ENCODE measurements at places on chromosomes 1 and 21. TPM values are rescaled to one million over a fixed set of nuclear protein-coding genes. Genes with fewer than 3 reads are reported as not detected.
A peak's percentile ranks its signal among the peaks of the same experiment; 100 is the strongest.

DNA sequence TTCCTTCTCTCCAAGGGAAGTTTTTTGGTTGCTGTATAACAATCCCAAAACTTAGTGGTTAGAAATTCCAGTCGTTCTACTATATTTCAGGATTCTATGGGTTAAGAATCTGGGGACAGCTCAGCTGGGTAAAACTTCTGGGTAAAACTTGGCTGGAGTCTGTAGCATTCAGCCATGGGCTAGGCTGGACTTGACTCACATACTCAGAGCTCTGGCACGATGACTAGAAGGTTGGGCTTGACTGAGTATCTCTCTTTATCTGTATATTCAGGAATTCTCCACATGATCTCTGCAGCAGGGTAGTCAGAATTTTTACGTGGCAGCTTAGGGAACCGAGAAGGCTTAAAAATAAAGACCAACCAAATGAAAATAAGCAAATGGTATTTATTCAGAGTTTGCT is 28.2 kb upstream of the HRNR start:
- no peak for DNase-seq
- H3K27me3 ChIP-seq = no peaks in the 10 kb centered on the region
- H3K27ac ChIP-seq = no peak overlapping the region
- no peaks in the 10 kb centered on the region for H3K4me1 ChIP-seq

GRCh38 chr1:21559788-21560567 is 50.8 kb downstream of the ALPL start:
- DNase-seq = no peak
- H3K4me1 ChIP-seq = no peaks in the 10 kb centered on the region
- no peak overlapping the region for H3K27ac ChIP-seq

ACP6 gene
- total RNA-seq = 6.9 TPM

DNA sequence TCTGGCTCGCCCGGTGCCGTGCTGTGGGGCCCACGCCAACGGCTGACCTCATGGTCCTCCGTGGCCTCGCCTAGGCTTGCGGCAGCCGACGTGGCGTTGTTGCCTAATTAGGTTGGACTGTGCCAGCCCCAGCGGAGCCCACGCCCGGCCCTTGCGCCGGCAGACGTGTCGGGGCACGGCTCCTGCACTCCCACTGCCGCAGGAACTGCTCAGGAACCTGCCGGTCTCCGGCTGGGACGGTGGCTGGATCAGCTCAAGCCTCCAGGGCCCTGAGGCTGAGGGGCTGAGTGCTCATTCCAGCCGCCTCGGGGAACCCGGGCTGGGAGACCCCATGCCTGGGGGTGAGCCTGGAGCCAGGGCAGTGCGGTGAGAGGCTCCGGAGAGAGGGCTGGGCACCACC is 16.1 kb upstream of the PEX10 start:
- no peak overlapping the region for H3K4me3 ChIP-seq
- DNase-seq = no peak
- H3K27ac ChIP-seq = no peak overlapping the region
- H3K4me1 ChIP-seq = no peaks in the 10 kb centered on the region
- no peaks in the 10 kb centered on the region for H3K27me3 ChIP-seq

- no peaks in the 10 kb centered on the region for H3K4me1 ChIP-seq
- H3K27ac ChIP-seq = no peak overlapping the region
- no peak overlapping the region for H3K4me3 ChIP-seq
- no peaks in the 10 kb centered on the region for H3K27me3 ChIP-seq
- no peaks in the 10 kb centered on the region for H3K36me3 ChIP-seq
These were observed 22.9 kb upstream of the COL18A1 start for GRCh38 chr21:45381865-45382696.

ASAP3 gene
- total RNA-seq = 17.6 TPM

- H3K36me3 ChIP-seq = no peaks in the 10 kb centered on the region
- H3K27me3 ChIP-seq = no peaks in the 10 kb centered on the region
- H3K4me1 ChIP-seq = no peaks in the 10 kb centered on the region
- H3K4me3 ChIP-seq = no peak overlapping the region
- no peak for DNase-seq
These were observed 74.4 kb downstream of the CLSTN1 start for GRCh38 chr1:9749361-9749760.

DNA sequence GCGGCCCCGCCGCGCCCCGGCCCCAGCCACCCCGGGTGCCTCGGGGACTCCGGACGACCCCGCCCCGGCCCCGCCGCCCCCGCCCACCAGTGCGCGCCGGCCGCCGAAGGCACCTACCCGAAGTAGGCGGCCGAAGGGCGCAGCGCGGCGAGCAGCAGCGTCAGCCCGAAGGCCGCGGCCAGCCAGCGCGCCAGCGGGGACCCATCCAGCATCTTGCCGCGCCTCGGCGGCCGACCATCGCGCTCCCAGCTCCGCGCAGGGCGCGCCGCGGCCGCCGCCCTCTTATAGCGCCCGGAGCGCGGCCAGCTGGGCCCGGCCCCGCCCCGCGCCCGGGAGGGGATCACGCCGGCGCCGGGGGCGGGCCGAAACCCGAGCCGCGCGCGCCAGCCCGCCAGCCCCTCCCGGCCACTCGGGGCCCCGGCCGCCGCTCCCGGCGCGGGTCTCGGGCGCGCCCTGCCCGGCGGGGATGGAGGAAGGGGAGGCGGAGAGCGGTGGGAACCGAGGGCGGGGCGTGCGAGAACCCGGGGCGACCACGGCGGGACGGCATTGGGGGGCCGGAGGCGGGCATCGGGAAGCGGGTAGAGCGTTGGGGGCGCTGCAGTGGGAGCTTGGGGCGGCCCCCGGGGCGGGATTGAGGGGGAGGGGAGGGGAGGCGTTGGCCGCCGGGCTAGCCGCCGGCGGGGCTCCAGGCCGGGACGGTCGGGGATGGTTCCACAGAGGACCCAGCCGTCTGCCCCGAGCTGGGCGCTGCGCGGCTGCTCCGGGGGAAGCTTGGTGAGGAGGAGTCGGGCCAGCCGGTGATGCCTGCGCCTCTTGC is at the start of gene WNT9A:
Gene WNT9A, minus strand, starts transcription at position 257 of the 817 bp plus-strand sequence. Its CDS starts 45 bp downstream, at position 212.
- peak; percentile 37 for DNase-seq
- H3K27me3 ChIP-seq = no peaks in the 10 kb centered on the region
- no peaks in the 10 kb centered on the region for H3K4me1 ChIP-seq
- no peaks in the 10 kb centered on the region for H3K36me3 ChIP-seq
- no peak within 1 kb of the TSS for H3K27ac ChIP-seq

DNA sequence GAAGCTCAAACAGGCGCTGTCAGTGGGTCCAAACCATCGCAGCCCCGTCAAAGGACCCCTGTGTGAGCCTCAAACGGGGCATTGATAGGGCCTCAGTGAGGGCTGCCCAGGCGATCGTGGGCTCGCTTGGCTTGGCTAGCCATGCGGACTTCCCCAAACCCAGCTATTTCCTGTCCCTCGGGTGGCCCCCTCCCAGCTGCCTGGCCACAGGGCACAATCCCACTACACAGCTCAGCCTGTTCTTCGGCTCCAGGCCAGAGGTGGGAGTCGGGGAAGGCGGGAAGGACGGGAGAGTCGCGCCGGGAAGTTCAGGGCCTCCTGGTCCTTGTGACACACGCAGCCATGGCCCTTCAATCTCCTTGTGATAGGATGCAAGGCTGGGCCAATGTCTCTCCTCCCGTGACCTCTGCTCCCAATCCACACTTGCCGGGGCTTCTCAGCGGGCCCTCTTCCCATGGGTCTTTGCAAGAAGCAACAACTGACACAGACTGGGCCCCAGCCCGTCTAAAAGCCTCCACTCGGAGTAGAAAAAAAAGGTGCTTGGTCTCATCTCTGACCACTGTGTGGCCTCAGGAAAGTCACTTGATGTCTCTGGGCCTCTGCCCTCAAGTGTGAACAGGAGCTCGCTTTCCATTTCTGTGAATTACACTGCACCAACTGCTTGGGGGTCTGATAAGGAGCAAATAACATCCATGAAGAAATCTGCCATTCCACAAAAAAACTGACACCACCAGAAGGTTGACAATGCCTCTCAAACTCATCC is 7.1 kb upstream of the MATN1 start:
- no peak overlapping the region for H3K27ac ChIP-seq
- no peaks in the 10 kb centered on the region for H3K36me3 ChIP-seq
- H3K4me3 ChIP-seq = no peak overlapping the region
- no peak for DNase-seq
- H3K27me3 ChIP-seq = no peaks in the 10 kb centered on the region
